ENCODE measurements at places on chromosomes 6 and 20.

DNA sequence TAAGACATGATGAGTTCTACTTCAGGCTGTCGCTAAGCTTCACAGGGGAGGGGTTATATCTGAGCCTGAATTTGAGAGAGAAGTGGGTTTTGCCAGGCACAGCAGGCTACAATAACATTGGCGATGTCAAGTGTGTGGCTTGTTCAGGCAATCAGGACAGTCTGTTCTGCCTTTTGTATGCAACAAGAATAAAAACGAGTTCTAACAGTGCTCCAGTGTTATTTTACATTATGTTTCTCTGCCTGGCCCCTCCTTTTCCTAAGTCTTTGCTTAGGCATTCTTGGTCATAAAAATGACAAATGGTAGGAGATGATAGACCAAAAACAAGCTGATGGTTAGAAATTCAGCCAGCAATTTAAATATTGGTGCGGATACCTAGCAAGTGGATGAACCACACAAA, 26.8 kb downstream of the PAQR8 start:
- DNase-seq: no peak

- DNase-seq: no peak
These were observed 159.8 kb downstream of the AKAP7 start for GRCh38 chr6:131295081-131295480.

GRCh38 chr6:129643968-129644367, 66.0 kb downstream of the ARHGAP18 start:
- no peak for DNase-seq

GRCh38 chr6:99871641-99872040, 122.4 kb downstream of the MCHR2 start:
- DNase-seq: no peak

DNA sequence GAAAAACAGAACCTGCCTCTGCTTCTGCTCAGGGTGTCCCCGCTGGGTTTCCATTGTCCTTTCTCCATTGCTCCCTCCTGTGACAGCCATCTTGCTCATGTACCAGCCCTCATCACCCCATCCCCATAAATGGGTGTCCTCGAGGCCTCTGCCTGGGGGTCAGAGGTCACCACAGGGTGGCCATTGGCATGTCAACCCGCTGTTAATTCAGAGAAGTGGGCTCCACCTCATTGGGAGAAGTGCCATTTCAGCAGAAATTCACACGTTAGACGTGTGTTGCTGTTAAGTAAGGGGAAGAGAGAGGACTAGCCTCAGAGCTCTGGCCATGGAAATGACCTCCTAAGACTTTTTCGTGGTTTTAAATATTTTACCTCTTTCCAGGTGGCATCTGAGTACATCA, 71.9 kb downstream of the PTPN1 start:
- DNase-seq: no peak

- no peak for DNase-seq
These were observed 4.2 kb upstream of the HLA-DOA start for GRCh38 chr6:33013608-33014007.

DNA sequence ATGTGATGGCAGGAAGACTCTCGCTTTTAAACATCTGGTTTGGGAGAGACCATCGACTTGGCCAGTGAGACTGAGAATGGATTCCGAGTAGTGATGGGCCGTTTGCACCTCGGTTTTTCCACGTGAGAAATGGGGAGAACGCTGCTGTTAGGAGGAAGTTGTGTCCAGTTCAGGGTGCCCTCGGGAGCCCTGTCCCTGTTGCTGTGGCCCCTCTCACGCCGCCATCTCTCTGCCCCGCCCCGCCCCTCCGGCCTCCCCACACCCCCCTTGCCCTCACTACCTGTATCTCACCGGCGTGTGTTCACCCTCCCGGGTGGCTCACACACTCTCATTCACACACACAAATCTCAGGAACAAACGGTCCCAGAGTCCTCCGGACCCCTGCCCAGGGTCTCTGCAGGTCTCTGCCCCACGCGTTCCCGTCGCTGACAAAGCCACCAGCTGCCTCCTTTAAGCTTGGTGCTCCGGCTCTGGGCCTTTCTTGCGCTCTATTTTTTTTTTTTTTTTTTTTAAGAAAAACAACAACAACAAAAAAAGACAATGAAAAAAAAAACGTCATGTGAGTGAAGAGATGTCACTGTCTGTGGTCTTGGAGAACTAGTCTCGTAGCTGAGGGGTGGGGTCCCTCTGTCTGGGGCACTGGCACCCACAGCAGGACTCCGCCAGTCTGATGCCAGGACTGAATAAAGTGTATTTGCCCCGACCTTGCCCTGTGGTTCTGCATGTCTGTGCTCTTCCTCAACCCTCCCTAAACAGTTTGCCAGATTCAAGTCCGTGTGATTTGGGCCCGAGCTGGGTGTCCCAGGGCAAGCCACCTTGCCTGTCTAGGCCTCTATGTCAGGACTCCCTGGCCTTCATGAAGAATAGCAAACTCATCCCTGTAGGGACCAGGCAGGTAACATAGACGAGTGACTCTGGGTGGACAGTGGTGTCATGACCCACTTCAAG, 2.9 kb downstream of the SOX12 start:
- no peak for DNase-seq

DNA sequence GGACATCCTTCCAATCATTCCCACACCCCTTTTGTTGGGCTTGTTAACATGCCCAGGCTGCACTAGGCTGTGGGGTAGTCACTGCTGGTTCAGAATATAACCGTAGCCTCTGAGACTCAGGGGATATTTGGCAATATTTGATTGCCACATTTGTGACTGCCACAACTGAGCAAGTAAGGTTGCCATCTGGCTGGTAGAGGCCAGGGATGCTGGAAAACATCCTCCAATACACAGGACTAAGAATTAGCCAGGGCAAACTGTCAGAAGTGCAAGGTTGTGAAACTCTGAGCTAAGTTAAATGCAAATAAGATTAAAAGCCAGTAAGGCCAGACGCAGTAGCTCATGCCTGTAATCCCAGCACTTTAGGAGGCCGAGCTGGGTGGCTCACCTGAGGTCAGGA, 112.0 kb downstream of the ZMYND8 start:
- DNase-seq: no peak

- no peak for DNase-seq
These were observed 332.3 kb downstream of the PLCB1 start for GRCh38 chr20:8464368-8464767.

- no peak for DNase-seq
These were observed 2.4 kb upstream of the AHCY start for GRCh38 chr20:34305333-34306230.

DNA sequence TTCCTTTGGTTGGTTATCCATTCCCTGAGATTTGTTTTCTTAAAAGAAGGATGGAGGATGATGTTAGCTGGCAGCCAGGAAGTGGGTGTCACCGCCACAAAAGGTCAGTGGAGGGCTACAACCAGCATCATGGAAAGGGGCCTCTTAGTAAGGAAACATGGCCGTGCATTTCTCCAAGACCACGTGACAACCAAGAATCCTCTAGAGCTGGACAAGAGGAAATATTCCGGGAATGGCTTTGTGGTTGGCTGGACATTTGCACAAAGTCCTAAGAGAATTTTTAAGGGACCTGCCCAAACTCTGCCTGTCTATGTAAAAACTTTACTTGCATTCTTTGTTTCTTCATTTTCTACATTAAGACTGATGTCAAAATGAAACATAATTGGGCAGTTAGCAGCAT, 399.9 kb upstream of the MARCKS start:
- no peak for DNase-seq
